HCT116 (cell line): ENCODE measurements at places on chromosomes 2 and 18. TPM values are rescaled to one million over a fixed set of nuclear protein-coding genes. Genes with fewer than 3 reads are reported as not detected.
A peak's percentile ranks its signal among the peaks of the same experiment; 100 is the strongest.

GRCh38 chr2:71069376-71069775, 928 bp downstream of the NAGK start:
- H3K27ac ChIP-seq, result no peak overlapping the region
- peak overlapping the region; percentile 83 for H3K4me3 ChIP-seq
- DNase-seq, result no peak
- no peaks in the 10 kb centered on the region for H3K27me3 ChIP-seq

GRCh38 chr2:110166266-110166665, 38.5 kb downstream of the NPHP1 start:
- H3K4me3 ChIP-seq, result no peak overlapping the region
- H3K27ac ChIP-seq, result no peak overlapping the region
- H3K4me1 ChIP-seq, result peaks cover 7% of the 10 kb centered on the region; the same call in 1 of the 2 replicates
- H3K27me3 ChIP-seq, result no peaks in the 10 kb centered on the region
- no peaks in the 10 kb centered on the region for H3K36me3 ChIP-seq
- DNase-seq, result no peak

UGT1A3 gene
- total RNA-seq, result not detected

L3MBTL4 gene
- total RNA-seq, result not detected

HJURP gene
- total RNA-seq, result 64.1 TPM

CRYGC gene
- not detected for total RNA-seq

MERTK gene
- total RNA-seq, result 5.7 TPM

DNA sequence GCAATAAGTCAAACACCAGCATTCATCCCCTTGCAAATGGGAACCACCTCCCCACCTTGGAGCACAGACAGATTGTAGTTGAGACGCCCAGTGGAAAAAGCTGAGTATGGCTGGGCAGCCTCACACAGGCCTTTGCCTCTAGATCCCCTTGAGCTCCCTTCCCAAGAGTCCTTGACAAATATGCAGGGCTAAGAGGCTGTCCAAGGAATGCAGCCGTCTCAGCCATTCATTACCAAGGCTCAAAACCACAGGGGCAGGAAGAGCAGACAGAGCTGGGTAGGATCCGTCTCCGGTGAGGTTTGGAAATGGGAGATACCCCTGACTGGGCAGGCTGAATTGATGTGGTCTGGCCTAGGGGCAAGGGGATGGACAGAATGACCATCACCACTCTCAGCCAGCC, 557.1 kb downstream of the TNS1 start:
- no peak for DNase-seq
- no peak overlapping the region for H3K4me3 ChIP-seq
- H3K36me3 ChIP-seq, result no peaks in the 10 kb centered on the region
- H3K4me1 ChIP-seq, result no peaks in the 10 kb centered on the region
- peaks cover 2% of the 10 kb centered on the region; the same call in 1 of the 2 replicates for H3K27me3 ChIP-seq

DNA sequence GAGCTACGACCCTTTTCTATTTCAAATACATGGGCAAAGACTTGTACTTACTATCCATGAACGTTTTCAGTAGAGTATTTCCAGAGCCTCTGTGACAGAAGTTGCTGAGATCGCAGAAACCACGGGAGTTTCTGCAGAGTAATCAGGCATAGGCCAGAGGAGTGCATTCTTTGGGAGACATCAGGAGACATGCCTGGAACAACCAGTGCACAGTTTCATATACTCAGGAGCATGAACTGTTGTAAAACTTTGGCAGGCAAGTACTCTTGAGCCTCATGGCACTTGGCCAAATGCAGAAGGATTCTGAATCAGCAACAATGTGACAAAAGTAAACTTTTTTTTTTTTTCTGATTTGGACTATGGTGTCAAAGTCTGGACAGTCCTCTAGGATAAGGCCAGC, 307.1 kb downstream of the GRB14 start:
- H3K36me3 ChIP-seq, result no peaks in the 10 kb centered on the region
- no peak for DNase-seq
- H3K27me3 ChIP-seq, result peaks cover 14% of the 10 kb centered on the region
- no peak overlapping the region for H3K4me3 ChIP-seq
- no peaks in the 10 kb centered on the region for H3K4me1 ChIP-seq

GRCh38 chr18:54020156-54020745, 204.2 kb downstream of the MBD2 start:
- no peak for DNase-seq
- H3K4me3 ChIP-seq, result no peak overlapping the region
- no peaks in the 10 kb centered on the region for H3K4me1 ChIP-seq
- no peaks in the 10 kb centered on the region for H3K36me3 ChIP-seq
- no peak overlapping the region for H3K27ac ChIP-seq

DNA sequence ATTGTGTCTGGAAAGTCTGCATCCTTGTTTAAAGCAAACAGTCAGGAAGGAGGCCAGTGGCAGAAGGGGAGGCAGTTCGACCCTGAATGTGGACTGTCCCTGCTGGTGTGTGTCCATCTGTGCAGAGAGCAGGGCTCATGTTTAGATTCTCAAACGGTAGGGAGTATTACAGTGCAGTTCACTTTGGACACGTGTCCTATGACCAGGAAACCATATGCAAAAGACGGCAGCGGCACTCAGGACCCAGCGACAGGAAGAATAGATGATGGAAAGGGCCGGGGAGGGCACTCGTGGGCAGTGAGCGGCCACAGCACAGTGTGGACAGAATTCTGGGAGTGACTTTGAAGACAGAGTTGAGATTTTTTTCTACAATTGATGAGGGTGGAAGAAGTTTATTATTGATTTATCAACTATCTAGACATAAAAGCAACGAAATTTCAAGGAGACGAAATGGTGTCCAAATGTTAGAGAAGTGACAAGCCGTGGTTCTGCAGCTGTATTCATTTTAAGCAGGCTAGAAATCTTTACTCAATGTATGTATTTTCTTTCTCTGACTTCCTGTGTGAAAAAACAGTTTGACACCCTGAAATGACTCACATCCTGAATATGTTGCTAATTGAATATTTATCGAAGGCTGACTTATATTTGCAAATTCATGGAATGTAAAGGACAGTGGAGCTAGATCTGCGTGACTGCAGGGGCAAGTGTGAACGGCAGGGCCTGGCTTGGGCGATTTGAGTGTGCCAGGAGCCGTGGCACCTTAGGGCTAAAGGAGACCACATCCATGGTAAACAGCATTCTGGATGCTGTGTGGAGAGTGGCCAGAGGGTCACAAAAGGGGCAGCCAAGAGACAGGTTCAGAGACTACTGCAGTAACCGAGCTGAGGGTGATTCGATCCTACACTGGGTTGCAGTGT, 214.2 kb downstream of the PTGR3 start:
- no peak for DNase-seq
- H3K36me3 ChIP-seq, result no peaks in the 10 kb centered on the region
- H3K27ac ChIP-seq, result no peak overlapping the region
- peak overlapping the region; percentile 16; the same call in 1 of the 2 replicates for H3K4me3 ChIP-seq

DNA sequence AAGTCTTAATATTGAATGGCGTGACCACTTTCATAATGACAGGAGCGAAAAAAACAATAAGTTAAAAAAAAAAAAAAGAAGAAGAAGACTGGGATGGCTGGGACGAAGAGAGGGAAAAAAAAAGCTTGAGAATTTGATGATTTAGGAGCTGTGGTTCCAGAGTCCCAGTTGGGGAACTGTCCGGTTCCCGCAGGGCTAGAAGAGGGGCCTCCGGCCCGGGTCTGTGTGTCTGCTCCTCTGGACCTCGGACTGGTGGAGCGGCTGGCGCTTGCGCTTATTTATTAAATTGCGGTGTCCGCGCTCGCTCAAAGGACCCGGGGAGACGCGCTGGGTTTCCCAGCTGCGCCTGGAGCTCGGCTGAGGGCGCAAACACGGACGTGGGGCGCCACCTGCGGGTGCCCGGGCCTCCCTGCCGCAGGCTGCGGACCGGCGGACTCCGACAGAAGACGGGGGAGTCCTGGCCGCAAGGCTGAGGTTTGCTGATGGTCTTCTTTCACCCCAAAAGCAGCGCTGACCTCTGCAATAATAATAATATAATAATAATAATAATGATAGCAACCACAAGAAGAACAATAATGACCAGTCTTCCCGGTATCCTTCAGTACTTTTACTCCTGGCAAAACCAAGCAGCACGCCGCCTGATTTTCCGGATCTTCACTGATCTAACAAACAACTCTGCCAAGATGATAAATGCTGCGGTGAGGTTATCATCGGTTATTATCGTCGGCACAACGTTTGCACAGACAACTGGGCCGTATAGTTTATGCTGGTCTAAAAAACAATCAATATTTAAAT, at the start of gene CBLN2:
Gene CBLN2, minus strand, starts transcription at position 251 of the 795 bp plus-strand sequence. CDS start 2,182 bp downstream, outside the sequence.
- no peak within 1 kb of the TSS for H3K27ac ChIP-seq
- no peak for DNase-seq
- H3K27me3 ChIP-seq, result no peaks in the 10 kb centered on the region
- H3K36me3 ChIP-seq, result no peaks in the 10 kb centered on the region

DNA sequence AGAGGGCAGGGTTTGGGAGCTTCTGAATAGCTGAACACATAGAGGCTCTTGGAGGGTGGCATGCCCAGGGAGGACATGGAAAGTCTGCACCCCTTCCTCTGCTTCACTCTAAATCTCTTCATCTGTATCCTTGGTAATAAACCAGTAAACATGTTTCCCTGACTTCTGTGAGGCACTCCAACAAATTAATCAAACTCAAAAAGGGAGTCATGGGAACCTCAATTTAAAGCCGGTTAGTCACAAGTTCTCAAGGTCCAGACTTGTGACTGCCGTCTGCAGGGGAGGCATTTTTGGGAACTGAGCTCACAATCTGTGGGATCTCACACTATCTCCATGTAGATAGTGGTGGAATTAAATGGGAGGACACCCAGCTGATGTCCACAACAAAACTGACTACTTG, 33.1 kb upstream of the STON1 start:
- H3K36me3 ChIP-seq, result peaks cover 8% of the 10 kb centered on the region; the same call in 1 of the 2 replicates
- H3K27ac ChIP-seq, result no peak overlapping the region
- H3K4me3 ChIP-seq, result no peak overlapping the region

SPEG gene
- total RNA-seq, result 56.6 TPM

CXCR1 gene
- not detected for total RNA-seq

DNA sequence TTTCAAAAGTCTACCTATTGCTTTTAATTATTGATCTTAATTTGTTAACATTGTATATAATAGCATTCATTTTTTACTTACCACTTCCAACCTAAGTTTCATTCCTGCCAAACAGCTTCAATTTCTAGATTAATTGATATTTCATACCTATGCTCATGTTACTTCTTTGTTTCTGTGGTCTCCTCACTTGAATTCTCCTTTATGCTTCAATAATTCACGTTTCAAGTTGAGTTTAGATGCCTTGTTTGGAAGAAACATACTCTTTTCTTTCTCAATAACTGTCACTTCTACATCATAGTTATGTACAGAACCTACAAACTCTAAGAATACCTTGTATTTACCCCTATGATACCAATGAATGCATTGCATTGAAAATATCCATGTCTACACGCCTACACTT, 862.2 kb upstream of the LRATD1 start:
- H3K36me3 ChIP-seq, result no peaks in the 10 kb centered on the region
- H3K4me3 ChIP-seq, result no peak overlapping the region
- H3K27me3 ChIP-seq, result no peaks in the 10 kb centered on the region
- DNase-seq, result no peak
- H3K27ac ChIP-seq, result no peak overlapping the region

GRCh38 chr18:8833480-8833879, 128.1 kb downstream of the MTCL1 start:
- no peak overlapping the region for H3K27ac ChIP-seq
- H3K36me3 ChIP-seq, result no peaks in the 10 kb centered on the region
- no peaks in the 10 kb centered on the region for H3K27me3 ChIP-seq
- no peak for DNase-seq
- no peaks in the 10 kb centered on the region for H3K4me1 ChIP-seq

DNA sequence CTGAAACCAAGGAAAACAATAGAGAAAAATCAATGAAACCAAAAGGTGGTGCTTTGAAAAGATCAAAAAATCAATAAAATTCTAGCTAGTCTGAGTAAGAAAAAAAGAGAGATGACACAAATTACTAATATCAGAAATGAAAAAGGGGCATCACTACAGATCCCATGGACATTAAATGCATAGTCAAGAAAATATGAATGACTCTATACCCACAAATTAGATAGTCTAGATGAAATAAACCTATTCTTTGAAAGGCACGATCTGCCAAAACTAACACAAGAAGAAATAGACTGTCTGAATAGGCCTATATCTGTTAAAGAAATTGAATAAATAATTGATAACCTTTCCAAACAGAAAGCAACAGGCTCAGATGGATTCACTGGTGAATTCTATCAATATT, 15.2 kb upstream of the DSG3 start:
- H3K36me3 ChIP-seq, result no peaks in the 10 kb centered on the region
- no peaks in the 10 kb centered on the region for H3K27me3 ChIP-seq
- no peak overlapping the region for H3K27ac ChIP-seq
- peaks cover 26% of the 10 kb centered on the region for H3K4me1 ChIP-seq
- DNase-seq, result no peak
